NCI-H187 (cell line): ENCODE measurements at places on chromosomes 5 and 9.

DNA sequence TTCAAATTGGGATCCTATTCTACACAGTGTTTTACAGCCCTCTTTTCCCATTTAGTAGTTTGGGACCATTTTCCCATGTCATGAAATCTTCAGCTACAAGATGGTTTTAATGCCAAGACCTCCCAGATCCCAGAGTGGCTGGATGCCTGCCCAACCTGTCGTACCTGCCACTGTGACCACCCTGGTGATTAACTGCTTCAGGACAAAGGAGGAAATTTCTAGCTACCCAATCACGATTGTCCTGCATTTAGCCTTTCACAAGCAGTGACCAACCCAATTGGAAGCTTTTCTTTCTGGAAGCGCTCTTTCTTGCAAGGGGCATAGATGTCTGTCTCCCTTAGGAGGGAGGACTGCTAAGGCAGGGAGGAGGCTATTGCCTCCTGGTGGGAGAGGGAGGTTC lies 13.8 kb downstream of the IL9 start:
- DNase-seq, result no peak

DNA sequence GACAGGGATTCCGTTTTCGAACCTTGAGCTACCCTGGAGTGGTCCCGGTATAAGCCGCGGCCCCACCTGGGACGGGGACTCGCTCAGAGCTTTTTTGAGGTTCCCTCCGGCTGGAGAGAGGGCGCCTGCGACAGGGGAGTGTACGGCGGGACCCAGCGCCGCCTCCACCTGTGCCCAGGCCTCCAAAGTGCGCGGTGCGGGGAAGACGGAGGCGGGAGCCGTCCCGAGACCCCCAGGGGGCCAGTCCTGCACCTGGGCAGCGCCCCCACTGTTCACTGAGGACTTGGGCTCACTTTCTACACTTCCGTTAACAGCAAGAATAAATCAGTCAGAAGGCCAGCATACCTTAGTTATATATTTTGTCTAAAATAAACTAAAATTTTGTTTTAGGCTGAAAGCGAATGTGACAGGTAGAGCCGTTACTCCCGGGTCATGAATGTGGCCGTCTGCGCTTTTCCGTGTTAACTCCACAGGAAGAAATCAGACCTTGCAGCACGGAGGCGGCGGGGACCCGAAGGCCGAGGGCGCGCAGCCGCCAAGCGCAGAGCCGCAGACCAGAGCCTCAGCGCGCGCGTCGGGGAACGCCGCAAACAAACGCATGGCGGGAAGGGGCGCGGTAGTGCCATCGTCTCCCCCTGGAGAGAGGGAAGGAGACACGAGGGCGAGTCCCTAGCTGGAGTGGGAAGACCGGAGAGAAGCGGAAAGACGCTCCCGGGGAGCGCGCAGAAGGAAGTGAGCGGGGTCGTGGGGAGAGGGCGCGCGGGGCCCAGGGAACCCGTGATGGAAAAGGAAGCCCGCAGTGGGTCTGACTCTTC lies 14.1 kb downstream of the TRIM7 start:
- DNase-seq, result no peak

DNA sequence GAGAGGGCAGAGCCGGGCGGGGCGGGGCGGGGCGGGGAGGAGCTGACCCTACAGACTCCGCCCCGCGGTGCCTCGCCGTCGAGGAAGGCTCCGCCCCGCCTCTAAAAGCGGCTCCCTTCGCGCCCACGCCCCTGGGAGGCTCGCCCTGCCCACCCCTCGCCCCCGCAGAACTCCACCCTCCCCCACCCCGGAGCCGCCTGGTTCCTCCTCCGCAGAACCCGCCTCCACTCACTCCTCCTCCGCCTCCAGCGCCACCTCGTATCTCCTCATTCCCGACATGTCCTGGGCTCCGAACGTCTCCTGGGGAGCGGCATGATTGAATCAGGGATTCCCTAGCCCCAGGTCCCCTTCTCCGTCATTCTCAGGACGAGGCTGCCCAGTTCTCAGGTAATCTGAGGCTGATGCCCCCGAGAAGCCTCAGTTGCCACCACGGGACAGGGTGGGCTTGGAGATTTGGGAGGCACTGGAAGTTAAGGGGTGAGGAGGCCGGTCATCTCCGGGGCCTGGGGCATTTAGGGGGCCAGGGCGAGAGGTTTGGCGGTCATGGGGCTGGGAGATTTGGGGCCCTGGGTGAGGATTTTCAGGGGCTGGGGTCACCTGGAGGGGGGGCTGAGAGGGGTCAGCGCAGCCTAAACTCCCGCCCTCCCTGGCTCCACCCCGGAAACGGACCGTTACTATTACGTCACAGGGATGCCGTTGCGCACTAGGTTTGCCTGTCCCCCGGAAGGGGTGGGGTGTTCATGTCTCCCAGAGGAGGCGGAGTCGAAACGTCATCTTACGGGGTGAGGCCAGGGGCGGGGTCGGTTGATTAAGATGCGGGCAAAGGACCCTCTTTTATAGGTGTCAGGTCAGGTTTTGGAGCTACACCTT lies 3.2 kb upstream of the CCL27 start:
- DNase-seq, result peak; percentile 84

- no peak for DNase-seq
Measured at GRCh38 chr5:82349652-82350051, 71.5 kb upstream of the RPS23 start.

- DNase-seq, result no peak
Measured at GRCh38 chr5:106459541-106459940, 1211.2 kb downstream of the EFNA5 start.

GRCh38 chr5:172173564-172174153 lies 14.4 kb downstream of the STK10 start:
- DNase-seq, result no peak

GRCh38 chr9:133204993-133205336 lies 4.1 kb downstream of the OBP2B start:
- DNase-seq, result no peak
